ENCODE measurements at places on chromosomes 16 and 17.

- no peak overlapping the region for H3K27ac ChIP-seq
- no peaks in the 10 kb centered on the region for H3K27me3 ChIP-seq
- no peak overlapping the region for H3K4me3 ChIP-seq
- H3K4me1 ChIP-seq = no peaks in the 10 kb centered on the region
These were observed 71.0 kb upstream of the EFCAB3 start for GRCh38 chr17:62309396-62309795.

- H3K4me1 ChIP-seq = no peaks in the 10 kb centered on the region
- no peak overlapping the region for H3K4me3 ChIP-seq
- H3K27me3 ChIP-seq = no peaks in the 10 kb centered on the region
These were observed 93.6 kb downstream of the ABCA8 start for GRCh38 chr17:68861602-68862001.

DNA sequence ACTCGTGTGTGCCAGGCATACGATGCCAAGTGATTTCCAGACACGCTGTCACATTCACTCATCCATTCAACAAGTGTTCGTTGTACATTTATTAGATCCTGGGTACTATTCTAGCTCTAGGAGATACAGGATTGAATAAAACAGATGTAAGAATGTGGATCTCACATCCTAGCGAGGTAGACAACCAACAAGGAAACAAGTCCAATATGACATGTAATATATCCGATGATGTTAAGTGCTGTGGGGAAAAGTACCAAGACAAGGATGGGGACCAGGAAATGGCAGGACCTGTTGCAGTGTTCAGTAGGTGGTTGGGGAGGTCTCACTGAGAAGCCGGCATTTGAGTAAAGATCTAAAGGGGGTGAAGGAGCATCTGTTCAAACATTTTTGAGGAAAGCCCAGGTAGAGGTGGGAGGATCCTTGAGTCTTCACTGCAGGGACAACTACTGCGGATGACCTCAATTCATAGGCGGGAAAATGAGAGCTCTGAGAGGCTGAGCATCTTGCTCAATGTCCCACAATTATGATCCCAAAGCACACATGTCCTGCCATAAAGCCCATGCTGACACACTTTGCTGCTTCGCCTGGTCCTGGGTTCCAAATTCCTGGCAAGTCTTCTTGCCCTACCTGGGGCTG, 129.4 kb downstream of the ASIC2 start:
- no peaks in the 10 kb centered on the region for H3K4me1 ChIP-seq
- DNase-seq = no peak
- no peak overlapping the region for H3K4me3 ChIP-seq
- no peaks in the 10 kb centered on the region for H3K36me3 ChIP-seq

- H3K27ac ChIP-seq = no peak overlapping the region
- no peak overlapping the region for H3K4me3 ChIP-seq
- H3K4me1 ChIP-seq = no peaks in the 10 kb centered on the region
- H3K36me3 ChIP-seq = peaks cover 13% of the 10 kb centered on the region
- H3K27me3 ChIP-seq = no peaks in the 10 kb centered on the region
- peak; percentile 83 for DNase-seq
These were observed 67.4 kb downstream of the MED13 start for GRCh38 chr17:61997664-61998063.

DNA sequence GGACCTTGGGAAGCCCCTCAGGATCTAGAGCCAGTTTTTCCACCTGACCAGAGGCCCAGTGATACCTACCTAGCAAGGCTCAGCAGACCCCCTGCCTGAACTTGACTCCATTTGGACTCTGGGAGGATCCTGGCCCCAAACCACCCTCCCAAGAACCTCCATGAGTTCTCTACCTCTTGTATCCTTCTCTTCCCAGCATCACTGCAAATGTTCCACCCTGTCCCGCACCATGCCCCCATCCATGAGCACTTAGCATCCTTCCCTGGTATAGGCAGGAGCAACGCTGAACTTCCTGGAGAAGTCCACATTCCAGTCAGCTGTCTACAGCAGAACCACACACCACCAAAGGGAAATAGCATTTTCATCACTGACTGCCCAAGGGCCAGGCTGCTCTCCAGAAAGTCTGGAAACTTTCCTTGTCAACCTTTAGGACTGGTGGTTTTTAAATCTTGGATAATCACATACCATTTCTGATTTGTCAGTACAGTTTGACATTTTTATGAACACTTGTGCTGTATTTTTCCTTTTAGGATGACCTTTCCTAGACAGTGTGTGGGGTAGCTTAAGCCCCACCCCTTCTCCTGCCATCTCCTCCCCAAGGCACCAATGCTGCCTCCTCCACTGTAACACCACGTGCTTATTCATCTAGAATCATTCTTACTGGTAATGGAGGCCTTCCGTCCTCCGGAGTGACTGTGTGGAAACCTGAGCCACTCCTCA, 13.9 kb downstream of the EIF4A3 start:
- no peak for DNase-seq
- no peak overlapping the region for H3K27ac ChIP-seq
- no peaks in the 10 kb centered on the region for H3K4me1 ChIP-seq
- H3K27me3 ChIP-seq = 0 out of 2 replicates have a peak, but pooled peaks cover 2% of the 10 kb centered on the region
- peaks cover 43% of the 10 kb centered on the region for H3K36me3 ChIP-seq
- no peak overlapping the region for H3K4me3 ChIP-seq

DNA sequence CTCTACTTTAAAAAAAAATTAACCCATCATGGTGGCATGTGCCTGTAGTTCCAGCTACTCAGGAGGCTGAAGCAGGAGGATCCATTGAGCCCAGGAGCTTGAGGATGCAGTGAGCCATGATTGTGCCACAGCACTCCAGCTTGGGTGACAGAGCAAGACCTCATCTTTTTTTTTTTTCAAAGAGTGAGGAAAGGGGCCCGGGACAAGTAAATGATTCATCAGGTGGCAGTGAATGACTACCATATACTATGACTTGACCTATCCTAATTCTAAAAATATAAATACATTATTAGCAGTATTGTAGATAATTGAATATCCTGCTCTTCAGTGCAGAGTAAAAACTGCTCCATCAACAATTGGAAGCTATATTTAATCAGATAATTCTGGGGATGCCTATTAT, 55.3 kb downstream of the CLUH start:
- no peak for DNase-seq
- no peak overlapping the region for H3K4me3 ChIP-seq
- H3K27ac ChIP-seq = no peak overlapping the region
